ENCODE measurements at places on chromosomes 3 and 15. TPM values are rescaled to one million over a fixed set of nuclear protein-coding genes. Genes with fewer than 3 reads are reported as not detected.

Gene SEMA5B
- total RNA-seq = 21.1 TPM

Gene NECTIN3
- total RNA-seq = 8.2 TPM

DNA sequence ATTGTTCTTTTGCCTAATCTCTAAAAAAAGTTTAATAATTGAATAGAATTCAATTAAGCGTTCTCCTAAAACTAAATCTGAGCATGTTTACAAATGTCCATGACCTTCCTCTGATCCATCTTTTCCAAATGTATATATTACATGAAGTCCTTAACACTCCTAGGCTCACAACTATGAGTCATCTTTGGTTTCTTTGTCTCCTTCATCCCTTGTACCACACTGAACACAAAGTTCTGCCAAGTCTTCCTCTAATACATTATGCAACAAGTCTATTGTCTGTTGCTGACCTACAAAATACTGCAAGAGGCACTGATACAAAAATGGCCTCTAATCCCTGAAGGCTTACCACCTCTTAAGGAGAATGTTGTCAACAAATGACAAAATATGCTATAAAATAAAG lies 550.2 kb downstream of the PYDC2 start:
- DNase-seq = no peak

GRCh38 chr15:25805031-25805430 lies 58.1 kb downstream of the ATP10A start:
- DNase-seq = no peak

GRCh38 chr3:37543666-37544065 lies 318.0 kb upstream of the CTDSPL start:
- no peak for DNase-seq

Gene SCAP
- total RNA-seq = 37.9 TPM

- peak; percentile 86 for DNase-seq
These were observed at the start of gene P3H2 for GRCh38 chr3:190120269-190121060. Gene P3H2 (minus strand): TSS chr3:190120897. CDS start chr3:190120731, 166 bp downstream.

DNA sequence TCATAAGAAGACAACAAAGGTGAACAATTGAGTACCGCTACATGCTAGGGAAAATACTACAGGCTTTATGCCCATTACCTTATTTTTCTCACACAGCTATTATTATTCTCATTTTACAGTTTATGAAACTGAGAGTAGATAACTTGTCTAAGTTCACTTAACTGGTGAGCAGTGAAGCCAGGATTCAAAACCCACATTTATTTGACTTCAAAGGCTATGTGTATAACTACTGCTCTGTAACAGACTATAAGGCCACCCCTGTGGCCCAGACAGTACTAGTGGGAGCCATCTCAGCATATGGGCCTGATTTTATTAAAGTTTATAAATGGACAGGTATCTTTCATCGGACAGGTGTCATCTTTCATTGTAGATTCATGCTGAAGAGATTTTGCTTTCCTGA lies 14.4 kb upstream of the BBX start:
- no peak for DNase-seq

DNA sequence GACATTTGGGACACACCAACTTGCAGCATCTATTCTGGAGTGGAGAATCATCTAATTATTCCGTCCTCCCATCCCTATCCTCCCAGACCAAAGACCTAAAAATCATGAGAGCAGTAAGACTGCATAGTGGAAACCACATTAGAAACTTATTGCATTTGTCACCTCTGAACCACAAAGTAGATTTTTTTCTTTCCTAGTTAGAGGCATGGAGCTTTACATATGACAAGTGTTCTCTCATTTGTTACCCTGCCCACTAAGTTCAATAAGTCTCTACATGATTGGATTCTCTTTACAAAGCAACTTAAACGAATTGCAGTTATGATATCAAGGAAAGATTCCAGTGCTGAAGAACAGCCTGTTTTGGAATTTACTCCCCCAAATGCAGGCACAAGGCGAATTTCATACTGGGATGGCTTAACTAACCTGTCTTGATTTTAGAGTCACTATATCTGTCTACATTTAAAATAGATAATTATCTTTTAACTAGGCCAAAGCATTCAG lies 42.3 kb upstream of the LRRFIP2 start:
- no peak for DNase-seq

Data from cardiac septum (tissue), 1 donor.